ENCODE measurements at places on chromosomes 7 and 10.

DNA sequence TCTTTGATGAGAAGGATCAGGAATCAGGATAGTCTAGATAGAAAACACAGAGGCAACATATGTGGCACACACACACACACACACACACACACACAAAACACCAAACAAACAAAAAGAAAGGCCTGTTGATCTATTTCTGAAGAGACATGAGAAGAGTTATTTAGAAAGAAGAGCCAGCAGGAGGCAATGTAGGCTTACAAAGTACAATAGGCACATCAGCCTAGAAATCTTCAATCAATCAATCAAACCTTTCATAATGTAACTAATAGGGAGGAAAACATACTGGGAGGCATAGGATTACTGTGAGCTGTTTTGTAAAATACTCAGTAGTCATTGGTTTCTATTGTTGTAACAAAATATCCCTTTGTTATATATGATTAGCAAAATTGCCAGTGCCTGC is 47.3 kb upstream of the TES start:
- DNase-seq, result no peak

DNA sequence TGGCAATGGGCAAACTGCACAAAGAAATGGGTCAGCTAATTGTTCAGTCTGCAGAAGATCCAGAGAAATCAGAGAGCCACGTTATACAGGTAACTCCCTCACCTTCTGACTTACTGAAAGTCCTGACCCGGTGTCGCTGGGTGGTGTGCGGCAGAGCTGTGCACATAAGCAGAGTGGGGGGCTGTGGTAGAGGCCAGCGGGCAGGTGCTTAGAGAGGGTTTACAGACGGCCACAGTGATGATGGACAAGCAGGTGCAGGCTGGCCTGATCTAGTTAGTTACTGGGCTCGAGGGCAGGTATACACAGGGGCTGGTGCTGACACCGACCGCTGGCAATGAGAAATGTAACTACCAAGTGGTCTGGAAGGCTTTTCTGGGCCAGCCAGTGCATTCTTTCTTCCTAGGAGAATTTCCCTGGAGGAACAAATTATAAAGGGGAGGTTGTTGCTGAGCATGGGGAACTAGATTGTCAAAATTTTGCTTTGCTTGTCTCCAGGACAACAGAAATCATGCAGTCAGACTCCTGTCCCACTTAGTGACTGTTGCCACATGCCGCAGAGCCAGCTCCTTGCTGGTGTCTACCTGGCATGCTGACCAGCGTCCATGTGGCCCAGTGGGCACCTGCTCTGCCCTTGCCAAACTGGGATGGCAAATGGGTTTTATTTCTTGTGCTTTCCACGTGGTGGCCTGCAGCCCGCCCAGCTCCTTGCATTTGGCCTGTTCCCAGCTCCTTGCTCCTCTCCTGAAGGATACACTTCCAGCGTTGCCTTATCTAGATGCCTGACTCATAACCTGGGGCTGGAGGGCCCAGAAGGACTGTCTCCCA is 28.8 kb downstream of the DENND10 start:
- peak; percentile 28 for DNase-seq

DNA sequence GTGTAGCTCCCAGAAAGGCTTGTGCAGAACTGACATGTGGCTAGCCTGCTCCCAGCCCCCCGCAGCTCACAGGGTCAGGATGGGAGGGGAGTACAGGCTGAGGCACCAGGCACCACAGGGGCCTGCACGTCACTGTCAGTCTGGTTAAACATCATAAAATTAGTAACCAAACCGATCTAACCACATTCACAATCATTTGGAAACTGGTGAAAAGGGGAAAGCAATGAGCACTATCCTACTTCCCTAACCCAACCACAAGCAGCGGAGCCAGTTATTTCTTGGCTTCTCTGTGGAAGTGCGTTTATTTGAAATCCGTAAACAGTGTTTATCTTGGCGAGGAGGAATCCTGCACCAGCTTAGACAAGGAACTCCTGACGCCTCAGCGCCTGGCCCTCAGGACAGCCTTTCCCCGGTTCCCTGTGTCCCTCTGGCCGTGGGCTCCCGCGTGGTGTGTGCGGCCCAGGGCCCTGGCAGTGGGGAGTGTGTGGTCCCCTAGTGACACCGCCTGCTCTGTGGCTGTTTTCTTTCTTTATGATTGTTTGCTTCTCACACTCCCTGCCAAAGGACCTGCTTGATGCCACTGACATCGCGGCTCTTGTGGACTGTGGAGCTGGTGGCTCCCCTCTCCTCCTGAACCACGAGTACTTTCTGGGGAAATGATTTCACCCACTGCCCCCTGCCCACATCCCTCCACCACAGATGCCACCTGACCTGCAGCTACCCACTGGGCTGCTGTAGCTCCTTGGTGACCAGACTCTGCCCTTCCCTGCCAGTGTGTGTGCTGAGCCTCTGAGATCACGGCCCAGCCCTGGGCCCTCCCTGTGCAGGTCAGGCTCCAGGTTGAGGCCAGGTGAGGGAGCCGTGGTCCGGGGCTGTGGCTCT is 38.0 kb downstream of the INPP5A start:
- no peak for DNase-seq

- no peak for DNase-seq
Observed at GRCh38 chr7:47510192-47510591, 71.7 kb downstream of the TNS3 start.

DNA sequence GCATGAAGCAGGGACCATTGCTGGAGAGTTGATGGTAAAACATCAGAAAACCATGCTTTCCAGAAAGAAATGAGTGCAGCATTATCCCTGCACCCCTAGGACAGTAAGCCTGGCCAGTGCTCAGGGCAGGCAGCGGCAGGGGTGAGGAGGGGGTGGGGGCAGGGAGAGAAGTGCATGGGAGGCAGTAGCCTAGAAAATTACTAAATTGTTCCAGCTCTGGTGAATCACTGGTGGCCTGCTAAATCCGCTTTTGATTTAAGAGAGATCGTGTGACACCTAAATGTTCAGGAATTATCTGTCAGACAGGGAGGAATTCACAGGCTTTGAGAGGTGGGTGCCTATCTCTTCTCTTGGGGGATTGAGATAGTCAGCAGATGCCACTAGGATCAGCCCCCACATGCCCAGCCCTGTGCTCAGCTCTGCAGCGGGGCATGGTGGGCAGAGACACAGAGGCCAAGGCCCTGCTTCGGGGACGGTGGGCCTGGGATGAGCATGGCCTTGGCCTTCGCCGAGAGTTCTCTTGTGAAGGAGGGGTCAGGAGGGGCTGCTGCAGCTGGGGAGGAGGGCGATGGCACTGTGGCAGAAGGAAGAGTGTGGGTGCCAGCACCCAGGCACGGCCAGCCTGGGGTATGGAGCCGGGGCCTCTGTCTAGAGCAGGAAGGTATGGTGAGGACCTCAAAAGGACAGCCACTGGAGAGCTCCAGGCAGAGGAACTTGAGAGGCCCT is 5.0 kb upstream of the AQP1 start:
- no peak for DNase-seq

GRCh38 chr10:32271617-32272016 is 75.3 kb downstream of the EPC1 start:
- no peak for DNase-seq

DNA sequence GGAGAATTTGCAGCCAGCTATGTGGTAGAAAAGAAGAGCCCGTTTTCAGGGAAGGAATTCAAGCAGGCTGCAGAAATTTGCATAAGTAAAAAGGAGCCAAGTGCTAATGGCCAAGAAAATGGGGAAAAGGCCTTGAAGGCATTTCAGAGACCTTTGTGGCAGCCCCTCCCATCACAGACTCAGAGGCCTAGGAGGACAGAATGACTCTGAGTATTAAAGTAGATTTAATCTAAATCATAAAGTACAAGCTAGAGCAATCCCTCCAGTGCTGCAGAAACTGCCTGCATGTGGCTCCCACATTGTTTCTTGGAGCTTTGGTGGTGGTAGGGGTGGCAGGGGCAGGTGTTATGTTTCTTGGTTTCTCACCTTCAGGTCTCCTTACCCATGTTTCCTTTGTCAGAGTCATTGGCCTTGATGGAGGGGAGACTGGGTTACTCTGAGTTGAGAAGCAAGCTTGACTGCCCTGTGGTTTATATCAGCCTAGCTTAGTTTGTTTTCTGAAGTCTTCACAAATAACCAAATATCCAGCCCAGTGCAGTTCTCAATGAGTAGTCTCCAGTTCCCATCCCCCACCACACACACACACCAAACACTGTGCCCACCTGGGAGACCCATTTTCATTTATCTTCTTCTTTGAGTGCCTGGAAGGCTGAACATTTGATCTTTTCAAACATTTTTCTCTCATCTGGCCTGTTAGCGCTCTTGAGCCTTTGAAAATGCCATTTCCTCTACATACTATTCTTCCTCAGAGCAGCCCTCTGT is 34.5 kb downstream of the ITPRIP start:
- DNase-seq, result no peak

GRCh38 chr10:100153239-100153825 is 32.5 kb downstream of the ERLIN1 start:
- no peak for DNase-seq

DNA sequence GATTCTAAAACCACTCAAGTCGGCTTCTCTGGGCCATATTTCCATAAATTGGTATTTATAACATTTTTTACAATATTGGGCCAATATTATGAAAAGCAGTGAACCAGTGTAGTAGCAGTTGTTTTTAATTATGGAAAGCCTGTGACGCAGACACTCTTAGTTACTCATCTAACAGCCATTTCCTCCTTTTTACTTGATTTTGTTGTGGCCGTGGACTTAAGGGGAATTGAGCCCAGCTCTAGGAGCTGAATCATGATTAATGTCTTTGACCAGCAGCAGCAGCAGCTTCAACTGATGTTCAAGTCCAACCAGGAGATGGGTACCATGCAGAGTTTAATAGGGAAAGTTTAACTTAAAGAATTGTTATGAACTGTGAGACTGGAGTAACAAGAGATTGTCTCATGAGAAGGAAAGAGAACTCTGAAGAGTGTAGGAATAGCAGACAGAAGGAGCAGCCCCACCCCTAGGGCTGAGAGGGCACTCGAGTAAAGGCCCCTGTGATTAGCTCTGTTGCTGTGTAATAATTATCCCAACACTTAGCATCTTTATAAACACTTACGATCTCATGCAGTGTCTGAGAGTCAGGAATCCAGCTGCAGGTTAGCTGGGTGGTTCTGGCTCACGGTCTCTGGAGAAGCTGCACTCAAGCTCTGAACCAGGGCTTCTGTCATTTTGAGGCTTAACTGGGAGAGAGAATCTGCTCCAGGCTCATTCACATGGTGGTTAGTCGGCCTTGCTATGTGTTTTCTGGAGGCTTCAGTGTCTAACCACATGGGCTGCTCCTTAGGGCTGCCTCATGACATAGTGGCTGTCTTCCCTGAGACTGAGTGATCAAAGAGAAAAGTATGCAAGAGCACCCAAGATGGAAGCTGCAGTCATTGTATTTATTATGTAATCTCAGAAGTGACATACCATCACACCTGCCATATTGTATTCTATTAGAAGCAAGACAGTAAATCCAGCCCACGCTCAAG is 4.6 kb downstream of the LANCL2 start:
- no peak for DNase-seq

GRCh38 chr10:129400426-129400825 is 66.6 kb upstream of the MGMT start:
- DNase-seq, result no peak

GRCh38 chr10:4918236-4918635 is 45.0 kb upstream of the AKR1C1 start:
- DNase-seq, result no peak

- DNase-seq, result no peak
Observed at GRCh38 chr7:36262309-36263094, 109.4 kb downstream of the EEPD1 start.

DNA sequence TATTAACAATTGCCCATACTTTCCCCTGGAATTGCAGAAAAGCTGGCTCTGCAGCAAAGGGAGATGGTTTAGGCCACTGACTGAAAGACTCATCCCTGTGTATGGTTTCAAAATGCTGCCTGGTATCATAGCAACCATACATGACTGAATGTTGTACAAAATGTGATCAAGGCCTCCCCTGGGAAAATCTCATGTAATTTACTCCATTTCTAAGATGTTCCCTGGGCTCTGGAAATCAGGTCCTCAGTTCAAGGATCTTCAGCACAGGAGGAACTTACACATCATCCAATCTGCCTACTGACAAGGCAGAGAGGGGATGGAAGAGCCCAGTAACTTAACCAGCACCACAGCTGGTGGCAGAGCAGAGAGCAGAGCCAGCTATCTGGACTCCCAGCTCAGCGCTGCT is 111.8 kb downstream of the JAZF1 start:
- DNase-seq, result no peak

- DNase-seq, result no peak
Observed at GRCh38 chr7:154693661-154694060, 309.3 kb downstream of the PAXIP1 start.

GRCh38 chr7:136104269-136104603 is 127.1 kb upstream of the MTPN start:
- DNase-seq, result no peak

DNA sequence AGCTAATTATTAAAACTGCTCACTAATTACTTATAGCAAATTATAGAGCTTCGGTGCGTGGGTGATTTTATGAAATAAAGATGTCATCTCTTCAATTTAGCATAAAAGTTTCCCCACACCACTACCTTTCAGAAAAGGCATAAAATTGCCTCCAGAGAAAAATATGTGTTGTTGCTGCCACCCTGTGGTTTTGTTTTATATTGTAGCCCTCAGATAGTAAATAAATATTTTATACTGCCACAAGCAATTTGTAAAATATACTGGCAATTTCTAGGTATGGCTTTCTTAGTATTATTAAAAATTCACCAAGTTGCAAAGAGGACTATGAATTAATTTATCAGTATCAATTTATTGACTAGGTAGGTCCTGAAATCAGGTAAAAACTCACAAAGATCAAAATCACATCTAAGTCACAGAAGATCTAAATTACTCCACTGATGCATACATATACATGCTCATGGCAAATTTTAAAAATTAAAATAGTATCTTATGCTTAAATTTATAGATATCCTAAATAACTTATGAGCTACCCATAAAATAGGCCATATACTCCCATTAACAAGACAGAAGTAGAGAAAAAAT is 26.5 kb downstream of the ASNS start:
- DNase-seq, result no peak

DNA sequence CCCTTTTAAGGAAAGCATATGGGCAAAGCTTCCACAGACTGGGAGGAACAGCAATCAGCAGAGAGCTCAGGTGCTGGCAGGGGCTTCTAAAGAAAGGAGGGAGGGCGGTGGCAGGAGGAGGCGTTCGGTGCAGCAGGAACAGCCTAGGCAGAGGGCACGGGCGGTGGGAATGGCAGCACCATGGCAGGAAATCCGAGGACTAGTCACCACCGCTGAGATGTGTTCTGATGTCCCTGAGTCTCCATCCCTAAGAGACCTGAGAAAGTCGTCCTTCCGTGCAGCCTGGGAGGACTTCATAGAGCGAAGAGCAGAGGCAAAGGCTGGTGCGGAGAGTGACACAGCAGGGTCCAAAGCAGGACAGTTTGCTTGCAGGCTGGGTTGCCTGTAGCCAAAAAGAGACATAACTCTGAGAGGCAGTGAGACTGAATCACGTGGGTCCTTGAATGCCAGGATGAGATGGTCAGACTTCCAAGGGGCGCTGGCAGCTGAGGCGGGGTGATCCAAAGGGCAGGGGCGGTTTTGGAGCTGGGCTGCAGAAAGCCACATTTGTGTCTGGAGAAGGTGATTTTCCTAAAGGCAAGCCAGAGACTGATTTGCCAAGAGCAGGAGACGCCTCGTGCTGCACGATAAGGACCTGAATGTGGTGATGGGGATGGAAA is 35.8 kb upstream of the GRID1 start:
- no peak for DNase-seq

GRCh38 chr10:131928248-131929095 is 27.7 kb downstream of the PPP2R2D start:
- no peak for DNase-seq

- DNase-seq, result no peak
Observed at GRCh38 chr7:128931190-128931798, 6.4 kb upstream of the IRF5 start.

GRCh38 chr10:88395677-88396076 is 187.4 kb downstream of the RNLS start:
- no peak for DNase-seq
